H54 (cell line): ENCODE measurements at places on chromosomes 1 and 21.

DNA sequence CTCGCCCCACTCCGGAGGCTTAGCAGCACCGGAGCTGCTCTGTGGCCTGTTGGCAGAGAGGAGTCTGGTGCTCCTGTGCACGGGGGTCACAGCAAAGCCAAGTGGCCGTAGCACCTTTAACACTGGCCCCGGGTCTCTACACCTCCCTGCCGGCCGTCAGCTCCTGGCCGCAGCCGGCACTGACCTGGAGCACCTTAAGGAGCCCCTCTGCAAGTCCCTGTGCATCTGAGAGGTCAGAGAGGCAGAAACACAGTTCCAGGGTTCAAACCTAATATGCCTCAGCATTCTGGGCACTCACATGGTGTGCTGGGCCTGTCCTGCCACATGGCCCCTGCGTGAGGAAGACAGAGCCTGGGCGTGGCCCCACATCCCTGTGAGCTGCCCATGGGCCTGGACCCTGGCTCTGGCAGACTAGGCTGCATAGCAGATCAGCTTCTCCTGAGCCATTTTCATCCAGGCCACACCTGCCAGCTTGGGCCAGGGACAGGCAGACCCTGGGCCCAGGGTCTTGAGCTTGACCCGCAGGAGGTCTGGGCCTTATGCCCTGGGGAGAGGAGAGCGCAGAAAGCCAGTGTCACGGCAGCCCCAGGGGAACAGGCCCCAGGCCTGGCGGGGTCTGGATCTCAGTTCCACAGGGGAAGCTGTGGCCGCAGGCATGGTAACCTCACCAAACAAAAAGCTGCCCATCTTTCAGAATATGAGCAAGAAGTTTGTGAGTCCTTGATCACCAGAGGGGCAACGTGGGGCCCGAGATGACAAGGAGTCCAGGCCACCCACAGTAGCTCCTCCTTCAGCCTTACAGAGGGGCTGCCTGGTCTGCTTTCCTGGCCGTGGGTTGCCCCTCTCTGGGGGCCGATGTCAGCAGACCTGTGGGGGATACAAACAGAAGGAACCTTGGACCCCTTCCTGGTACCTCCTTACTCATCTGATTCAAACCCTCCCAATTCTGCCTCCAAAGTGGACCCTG lies 146.0 kb upstream of the COL6A1 start:
- no peak for DNase-seq

DNA sequence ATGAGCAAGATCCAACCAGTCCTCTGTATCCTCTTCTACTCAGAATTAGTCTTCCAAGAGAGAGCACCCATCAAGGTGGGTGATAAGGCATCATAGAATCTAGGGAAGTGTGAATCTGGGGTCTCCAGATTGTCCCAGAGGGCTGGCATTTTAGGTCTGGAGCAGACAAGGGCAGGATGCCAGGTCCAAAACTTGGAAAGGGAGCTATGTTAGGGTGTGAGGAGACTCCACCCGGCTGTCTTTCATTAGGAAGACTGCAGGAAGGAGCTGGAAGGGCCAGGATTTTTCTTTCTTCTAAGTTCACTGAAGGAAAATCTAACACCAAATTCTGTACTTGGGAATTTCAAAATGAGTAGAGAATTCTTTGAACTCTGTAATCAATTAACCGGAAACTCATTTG lies 86.1 kb upstream of the BMP8A start:
- no peak for DNase-seq

DNA sequence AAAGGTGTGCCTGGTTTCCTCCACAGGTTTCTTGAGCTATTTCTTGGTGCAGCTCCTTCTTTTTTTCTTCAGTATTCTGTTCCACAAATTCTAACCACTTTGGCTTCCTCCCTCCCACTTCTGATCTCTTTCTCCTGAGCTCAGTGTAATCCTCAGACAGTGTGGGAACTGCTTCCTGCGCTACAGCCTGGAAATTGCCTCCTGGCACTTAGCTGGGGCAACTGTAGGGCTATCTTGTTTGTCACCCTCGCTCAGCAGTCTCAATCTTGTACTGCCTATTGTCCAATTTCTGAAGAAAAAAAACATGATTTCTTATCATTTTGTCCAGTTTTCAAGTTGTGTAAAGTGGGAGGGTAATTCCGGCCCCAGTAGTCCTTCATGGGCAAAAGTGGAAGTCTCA lies 24.0 kb upstream of the GALNT2 start:
- no peak for DNase-seq

DNA sequence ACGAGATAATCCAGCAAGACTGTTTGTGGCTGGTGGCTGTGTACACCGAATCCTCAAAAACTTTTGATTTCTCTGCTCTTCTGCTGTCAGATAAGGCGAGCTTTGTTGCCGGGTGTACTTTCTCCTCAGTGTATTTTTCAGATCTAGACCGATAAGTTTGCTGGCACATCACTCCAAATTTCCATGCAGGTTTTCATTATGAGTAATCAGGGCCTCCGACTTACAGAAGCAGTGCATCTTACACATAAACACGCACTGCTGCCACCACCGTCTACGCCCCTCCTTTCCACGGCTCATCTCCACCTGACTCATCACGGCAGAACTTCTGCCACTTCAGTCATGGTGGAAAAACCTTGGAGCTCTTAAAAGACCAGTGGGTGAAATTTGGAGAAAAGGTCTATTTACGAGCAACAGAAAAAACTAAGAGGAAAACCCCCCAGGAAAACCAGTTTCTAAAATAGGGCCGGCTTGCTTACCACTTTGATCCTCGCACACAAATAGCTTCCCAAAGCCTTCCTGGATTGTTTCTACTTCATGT lies 7.7 kb downstream of the ZBTB21 start:
- DNase-seq = peak; percentile 69

DNA sequence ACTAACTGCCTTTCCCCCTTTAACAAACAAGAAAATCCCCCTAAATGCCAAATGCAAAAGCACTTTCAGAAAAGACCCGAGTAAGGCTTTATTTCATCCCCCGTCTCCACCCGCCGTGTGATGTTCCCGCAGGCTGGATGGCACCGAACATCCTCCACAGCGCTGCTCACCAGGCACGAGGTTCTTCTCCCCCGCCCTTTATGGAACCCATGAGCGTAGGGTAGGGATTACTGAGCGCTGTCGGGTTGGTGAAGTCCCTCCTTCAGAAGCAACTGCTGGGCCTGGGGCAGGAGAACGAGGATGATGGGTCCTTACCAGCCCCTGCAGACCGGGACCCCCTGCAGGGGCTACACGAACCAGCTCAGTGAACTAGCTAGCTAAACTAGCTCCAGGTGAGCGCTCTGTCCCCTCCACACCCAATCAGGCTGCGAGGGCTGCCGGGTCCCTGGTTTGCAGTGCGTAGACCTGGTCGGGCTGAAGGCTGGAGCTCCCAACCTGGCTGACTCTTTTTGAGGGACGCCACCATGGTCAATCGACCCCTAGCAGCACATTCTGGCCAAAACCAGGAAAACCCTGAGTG lies 80.4 kb downstream of the ITPKB start:
- no peak for DNase-seq

GRCh38 chr1:163459539-163459938 lies 137.8 kb downstream of the NUF2 start:
- no peak for DNase-seq

DNA sequence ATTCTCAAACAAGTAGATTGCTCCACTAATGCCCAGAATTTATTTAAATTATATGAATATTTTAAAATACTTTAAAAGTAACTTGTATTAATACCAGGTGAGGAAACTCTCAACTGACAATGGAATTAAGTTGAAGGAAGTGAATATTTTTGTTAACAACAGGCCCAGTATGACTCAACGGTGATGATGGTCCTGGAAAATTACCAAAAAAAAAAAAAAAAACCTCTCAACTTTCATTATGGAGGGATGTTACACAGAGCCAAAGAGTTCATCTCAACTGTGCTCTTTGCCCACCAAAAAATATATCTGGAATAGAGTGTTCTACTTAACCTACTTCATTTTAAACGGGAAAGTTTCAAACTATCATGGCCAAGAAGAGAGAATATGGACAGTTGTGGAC lies 28.3 kb downstream of the CFH start:
- no peak for DNase-seq

DNA sequence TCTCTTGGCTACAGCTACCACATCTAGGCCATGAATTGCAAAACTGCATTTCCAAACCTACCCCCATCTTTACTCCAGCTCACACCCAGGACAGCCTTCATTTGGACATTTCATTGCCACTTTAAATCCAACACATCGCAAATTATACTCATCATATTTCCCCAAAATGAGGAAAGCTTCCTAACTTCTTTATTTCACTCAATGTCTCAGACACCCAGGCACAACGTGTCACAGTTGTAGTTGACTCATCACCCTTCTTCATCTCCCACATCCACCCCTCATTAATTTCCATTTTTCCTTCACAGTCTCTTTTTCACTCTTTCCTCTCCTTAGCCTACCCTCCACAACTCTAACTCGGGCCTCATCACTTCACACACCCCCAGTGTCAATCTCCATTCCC lies 6.7 kb downstream of the OTUD7B start:
- no peak for DNase-seq

DNA sequence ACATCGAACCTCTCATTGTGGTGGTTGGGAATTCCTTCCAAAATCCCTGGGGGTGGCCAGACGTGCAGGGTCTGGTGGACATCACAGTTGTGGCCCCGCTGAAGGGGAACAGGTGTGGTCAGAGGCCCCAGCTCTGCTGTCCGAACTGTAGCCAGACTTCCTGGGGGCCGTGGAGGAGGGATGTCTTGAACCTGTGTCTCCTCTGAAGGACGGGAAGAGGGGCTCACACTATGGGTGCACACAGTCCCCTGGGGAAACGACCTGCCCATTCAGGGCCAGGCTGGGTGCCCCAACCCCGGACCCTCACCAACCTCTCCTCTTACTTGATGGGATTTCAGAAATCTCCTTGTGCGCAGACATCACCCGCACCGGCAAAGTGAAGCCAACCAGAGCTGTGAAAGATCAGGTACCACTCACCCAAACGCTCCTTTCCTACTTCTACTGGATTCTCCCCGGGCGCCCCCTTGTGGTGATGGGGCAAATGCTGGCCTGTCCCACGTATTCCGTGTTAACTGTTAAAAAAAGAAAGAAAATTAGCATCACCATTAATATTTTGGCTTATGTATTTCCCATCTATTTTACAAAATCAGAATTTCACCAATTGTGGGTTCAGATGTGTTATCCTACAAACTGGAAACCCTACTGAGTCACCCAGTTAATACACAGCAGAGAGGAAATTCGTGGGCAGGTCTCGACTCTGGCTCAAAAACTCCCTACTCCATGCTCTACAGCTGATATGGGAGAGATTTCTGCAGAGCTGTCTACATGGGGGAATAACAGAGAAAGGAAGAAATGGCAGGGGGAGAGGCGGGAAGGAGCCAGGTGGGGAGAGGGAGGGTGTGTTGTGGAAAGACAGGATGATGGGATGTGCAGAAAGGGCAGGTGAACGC lies 28.1 kb downstream of the PADI4 start:
- peak; percentile 38 for DNase-seq

- peak; percentile 24 for DNase-seq
These were observed 18.8 kb downstream of the RGS13 start for GRCh38 chr1:192654591-192655251.

DNA sequence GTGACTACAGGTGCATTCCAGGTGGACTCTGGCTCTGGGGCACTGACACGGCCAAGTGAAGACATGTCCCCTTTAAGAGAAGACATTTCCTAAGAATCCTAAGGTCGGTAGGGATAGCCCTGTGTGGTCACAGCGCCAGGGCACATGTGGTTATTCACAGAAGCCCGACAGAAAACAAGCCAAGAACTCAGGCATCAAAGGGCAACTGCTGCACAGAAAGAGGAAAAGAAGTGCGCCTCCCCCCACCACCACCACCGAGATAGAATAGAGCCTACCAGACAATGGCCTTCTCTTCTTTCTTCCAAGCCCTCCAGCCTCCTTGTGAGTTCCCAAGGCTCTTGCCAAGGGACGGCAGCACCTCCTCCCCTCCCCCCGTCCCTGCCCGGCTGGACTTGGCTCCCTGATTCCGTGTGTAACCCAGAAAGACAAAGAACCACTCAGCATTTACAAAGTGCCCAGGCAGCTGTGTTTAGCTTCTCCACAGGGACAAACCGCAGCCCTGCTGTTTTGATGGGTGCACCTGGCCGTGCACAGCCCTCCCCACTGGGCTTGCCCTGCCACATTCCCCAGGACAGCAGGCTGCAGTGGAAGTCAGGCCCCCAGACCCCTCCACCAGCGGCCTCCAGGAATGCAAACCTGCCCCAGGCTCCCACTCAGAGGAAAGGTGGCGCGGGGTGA lies 30.2 kb downstream of the TMPRSS2 start:
- DNase-seq = no peak

DNA sequence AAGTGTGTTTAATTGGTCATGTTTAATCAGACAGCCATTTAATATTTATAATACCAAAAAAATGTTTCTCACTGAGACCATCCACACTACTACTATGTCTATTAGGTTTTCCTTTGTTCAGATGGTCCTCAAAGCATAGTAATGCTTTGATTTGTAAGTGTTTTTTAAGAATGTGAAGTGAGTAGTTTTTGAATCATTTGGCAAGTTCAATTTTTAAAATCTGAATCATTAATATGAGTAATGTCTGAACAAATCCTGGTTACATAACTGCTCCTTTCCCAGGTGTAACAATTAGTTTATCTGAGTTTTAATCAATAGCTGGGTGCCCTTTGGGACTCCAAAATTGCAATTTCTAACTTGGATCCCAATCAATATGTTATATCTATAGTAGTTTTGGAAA lies 23.5 kb upstream of the RPL5 start:
- no peak for DNase-seq

- DNase-seq = no peak
These were observed 99.8 kb downstream of the PTPN14 start for GRCh38 chr1:214451596-214451995.

- no peak for DNase-seq
These were observed 27.9 kb downstream of the CHD5 start for GRCh38 chr1:6152181-6152580.

- no peak for DNase-seq
These were observed 33.6 kb downstream of the MAN1C1 start for GRCh38 chr1:25650289-25650576.

DNA sequence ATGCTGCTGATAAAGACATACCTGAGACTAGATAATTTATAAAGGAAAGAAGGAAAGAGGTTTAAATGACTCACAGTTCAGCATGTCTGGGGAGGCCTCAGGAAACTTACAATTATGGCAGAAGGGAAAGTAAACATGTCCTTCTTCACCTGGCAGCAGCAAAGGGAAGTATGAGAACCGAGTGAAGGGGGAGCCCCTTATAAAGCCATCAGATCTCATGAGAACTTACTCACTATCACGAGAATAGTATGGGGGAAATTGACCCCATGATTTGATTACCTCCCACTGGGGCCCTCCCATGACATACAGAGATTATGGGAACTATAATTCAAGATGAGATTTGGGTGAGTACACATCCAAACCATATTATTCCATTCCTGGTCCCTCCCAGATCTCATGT lies 154.4 kb downstream of the FASLG start:
- no peak for DNase-seq
